ENCODE measurements at places on chromosomes 2 and 18.

DNA sequence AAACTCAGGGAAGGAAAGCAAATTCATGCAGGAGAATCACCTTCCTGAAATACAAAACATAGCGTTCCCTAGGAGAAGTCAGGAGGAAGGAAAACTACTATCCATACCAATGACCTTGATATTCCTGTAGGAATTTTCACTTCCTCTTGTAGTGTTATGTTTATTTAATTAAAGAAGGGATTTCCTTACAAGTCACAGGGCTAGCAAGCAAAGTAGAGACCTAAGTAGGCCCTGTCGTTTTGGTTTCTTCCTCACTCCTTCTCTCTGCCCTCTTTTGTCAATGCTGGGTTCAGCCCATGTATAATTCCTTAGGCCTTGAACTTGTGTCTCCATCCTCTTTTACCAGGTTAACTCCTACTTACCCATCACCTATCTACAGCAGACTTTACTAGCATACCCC, 435.2 kb upstream of the LRATD1 start:
- DNase-seq, result no peak

DNA sequence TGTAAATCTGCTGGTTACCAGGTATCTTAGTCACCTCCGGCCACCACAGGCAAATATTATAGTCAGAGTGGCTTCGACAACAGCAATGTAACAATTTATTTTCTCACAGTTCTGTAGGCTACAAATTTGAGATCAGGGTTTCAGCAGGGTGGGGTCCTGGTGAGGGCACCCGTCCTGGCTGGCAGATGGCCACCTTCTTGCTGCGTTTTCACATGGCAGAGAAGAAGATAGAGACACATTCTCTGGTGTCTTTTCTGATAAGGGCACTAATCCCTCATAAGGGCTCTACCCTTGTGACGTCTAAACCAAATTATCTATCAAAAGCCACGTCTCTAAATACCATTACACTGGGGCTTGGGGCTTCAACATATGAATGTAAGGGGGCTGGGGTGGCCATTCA, 843.2 kb upstream of the FANCL start:
- DNase-seq, result no peak

DNA sequence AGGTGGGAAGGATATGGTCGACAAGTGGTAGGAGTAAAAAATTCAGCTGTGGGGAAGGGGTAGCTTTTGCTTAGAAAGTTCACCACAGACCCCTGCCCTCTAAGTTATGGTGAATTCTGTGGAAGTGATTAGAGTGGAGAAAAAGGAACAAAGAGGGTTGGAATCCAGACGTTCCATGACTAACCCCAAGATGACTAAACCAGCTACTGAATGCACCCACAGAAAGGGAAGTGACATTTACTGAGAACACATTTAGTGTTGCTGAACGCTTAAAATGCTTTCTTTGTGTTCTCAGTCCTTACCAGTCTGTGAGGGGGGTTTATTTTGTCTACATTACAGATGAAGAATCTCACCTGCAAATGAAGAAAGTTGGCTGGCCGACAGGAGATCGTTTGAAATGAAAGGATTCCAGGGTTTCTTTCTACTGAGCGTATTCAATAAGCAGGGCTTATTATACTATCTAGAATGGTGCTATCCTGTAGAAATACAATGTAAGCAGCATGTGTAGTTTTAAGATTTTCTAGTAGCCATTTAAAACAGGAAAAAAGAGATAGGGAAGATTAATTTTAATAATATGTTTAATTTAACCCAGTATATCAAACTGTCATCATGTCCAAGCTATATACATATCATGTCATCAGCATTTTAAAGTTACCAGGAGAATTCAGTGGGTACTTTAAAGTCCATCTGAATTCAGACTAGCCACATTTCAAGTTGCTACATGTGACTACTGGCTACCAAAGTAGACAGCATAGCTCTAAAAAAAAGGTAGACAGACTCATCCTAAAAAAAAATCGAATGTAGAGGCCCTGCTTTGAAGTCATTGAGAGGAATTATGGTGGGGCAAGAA, 60.1 kb downstream of the LIMS1 start:
- DNase-seq, result peak; percentile 83

- DNase-seq, result no peak
Measured at GRCh38 chr18:5972298-5972697, 77.0 kb upstream of the TMEM200C start.

DNA sequence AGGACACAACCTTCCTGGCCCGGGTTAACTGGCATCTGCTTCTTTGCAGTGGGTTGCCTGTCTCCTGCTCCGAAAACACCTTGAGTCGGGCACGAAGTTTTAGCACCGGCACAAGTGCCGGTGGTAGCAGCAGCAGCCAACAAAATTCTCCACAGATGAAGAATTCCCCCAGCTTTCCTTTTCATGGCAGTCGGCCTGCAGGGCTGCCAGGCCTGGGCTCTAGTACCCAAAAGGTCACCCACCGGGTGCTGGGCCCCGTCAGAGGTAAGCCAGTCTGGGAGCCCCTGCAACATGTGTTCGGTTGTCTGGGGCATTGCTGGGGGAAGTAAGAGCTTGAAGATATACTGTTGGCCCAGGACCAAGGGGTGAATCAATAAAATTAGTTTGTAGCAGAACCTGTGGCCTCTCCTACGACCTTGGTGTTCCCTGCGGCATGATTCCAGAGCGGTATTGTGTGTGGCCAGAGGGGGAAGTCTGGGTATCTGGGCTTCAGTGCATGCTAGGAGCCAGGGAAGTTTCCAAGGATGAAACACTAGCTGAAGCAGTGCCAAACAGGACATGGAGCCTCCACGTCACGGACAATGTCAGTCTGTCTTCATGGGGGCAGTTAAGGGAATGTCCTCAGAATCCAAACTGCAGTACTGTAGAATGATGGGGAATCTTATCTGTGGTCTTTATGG, 7.8 kb downstream of the AGBL5 start:
- DNase-seq, result no peak

DNA sequence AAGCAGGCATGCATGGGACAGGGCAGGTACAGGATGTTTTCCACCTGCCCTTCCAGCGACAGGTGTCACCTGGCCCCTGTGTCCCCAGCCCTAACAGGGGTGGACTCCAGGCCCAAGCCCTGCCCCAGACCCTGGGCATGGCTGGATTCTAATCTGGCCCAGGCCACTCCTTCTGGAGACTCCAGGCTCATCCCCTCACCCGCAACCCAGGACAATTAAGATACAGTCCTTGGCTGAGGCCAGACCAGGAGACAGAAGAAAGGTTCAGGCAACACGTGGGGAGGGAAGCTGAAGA, 9.5 kb downstream of the BIN1 start:
- no peak for DNase-seq

- no peak for DNase-seq
Measured at GRCh38 chr18:13893418-13893760, 21.9 kb downstream of the MC2R start.

- DNase-seq, result no peak
Measured at GRCh38 chr2:95344656-95345055, 47.5 kb downstream of the KCNIP3 start.

DNA sequence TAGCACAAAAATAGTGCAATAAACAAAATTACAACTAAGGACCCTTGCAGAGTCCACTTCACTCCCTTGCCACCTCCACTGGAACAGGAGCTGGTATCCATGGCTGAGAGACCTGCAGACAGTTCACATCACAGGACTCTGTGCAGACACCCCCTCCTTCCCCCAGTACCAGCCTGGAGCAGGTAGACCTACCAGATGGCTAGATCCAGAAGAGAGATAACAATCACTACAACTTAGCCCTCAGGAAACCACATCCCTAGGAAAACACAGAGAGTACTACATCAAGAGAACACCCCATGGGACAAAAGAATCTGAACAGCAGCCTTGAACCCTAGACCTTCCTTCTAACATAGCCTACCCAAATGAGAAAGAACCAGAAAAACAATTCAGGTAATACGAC, 49.8 kb downstream of the FBXO15 start:
- no peak for DNase-seq

DNA sequence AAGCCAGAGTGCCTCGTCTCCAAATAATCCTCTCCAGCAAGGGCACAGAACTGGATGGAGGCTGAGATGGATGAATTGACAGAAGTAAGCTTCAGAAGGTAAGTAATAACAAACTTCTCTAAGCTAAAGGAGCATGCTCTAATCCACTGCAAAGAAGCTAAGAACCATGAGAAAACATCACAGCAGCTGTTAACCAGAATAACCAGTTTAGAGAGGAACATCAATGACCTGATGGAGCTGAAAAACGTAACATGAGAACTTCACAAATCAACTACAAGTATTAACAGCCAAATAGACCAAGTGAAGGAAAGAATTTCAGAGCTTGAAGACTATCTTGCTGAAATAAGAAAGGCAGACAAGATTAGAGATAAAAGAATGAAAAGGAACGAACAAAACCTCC, 32.3 kb downstream of the WDPCP start:
- no peak for DNase-seq

- no peak for DNase-seq
Measured at GRCh38 chr2:52532956-52533355, 1234.6 kb upstream of the CHAC2 start.

- peak; percentile 66 for DNase-seq
Measured at GRCh38 chr2:66929632-66930338, 467.3 kb upstream of the ETAA1 start.

DNA sequence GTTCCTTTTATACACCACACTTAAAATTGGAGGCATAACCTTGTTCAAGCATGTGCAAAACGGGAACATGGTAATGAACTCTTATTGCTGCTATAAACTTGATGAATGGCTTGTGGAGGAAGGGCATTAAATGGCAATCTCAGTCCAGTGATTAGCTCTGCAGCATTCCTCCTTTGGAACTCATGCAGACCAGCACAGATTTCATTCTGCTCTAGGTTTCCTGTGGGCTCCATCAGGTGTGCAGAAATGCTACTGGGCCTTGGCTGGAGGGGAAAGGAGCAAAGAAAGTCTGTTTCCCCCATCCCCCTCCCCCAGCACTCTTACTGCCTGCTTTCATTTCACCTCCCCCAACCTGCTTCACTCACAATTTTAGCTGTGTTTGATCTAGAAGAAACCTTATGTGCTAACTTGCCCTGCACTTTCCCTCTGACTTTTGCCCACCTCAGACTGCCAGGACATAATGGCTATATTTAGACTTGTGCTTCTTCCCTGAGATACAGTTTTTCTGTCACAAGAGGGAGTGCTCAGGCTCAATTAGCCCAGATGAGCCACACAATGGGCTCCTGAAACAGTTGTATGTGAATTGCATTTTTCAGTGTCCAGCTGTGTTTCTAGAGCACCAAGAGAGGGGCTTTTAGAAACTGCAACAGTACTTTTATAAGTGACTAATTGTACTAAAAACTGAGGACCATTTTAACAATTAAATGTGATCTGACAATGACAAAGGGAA, 109.8 kb downstream of the FSHR start:
- no peak for DNase-seq

DNA sequence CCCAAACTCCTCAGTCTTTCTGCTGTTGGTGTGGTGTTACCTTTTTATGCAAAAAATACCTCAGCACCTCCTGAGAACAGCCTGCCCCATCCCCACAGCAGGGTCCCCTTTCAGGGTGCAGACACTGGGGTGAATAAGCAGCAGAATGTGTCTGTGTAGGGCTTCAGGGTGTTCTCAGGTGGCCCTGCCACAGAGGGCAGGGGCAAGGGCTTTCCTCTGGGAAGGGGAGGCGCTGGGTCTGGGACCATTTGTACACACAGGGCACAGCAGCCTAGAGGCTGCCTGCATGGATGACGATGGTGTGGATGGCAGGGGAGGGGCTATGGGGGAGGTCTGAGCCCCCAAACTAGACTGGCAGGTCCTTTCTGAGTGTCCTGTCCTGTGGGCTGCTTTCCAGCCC, 2.6 kb downstream of the HAAO start:
- no peak for DNase-seq

DNA sequence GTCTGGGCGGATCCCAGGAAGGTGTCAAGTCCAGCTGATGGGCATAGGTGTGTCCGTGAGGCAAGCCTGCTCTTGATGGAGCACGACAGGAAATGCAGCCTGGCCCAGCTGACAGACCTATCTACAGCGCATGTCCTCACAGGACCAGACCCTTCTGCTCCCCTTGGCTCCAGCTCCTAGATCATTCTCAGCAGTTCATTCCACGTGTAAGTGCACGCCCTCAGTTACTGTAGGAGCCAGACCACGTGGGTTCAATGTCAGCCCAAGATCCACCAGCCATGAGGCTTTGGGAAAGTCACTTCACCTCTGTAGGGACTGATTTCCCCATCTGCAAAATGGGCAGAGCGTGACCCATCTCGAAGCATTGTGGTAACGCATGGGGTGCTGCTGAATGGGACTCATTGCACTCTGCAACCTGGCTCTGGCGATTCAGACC, 47.8 kb downstream of the TMEM17 start:
- DNase-seq, result no peak

GRCh38 chr2:106159866-106160785, 34.0 kb downstream of the UXS1 start:
- DNase-seq, result no peak

DNA sequence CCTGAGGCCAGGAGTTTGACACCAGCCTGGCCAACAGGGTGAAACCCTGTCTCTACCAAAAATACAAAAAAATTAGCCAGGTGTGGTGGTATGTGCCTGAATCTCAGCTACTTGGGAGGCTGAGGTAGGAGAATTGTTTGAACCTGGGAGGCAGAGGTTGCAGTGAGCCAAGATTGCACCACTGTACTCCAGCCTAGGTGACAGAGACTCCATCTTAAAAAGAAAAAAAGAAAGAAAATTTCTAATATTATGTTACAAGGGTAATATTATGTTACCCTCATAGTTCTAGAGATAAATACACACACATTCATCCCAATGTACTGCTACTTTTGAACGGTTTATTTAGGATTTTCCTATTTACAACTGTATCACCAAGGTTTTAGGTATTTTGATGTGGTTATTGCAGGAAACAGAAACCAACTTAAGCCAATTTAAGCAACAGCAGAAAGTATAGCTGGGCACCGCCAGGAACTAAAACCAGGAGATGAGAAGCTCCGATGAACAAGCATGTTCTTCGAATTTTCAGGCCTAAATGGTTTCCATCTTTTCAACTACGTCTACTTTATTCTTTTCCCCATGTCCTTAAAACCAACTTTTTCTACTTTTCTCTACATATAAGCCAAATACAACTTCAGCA, 11.8 kb upstream of the ROCK1 start:
- no peak for DNase-seq

DNA sequence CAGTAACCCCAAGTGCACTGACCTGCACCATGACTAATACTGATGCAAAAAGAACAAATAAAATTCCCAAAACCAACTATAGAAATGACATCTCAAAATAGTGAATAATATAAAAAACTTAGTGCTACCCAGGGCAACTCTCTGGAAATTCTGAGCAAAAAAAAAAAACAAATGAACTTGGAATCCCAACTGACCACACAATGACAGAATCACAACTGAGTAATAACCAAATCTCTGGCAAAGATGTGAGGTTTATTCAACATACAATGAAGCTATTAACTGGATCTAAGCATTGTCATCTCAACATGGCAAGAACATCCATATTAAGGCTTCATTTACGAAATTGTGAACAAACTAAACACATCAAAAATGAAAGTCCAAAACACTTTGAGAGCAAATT, 22.7 kb downstream of the EXOC6B start:
- no peak for DNase-seq

DNA sequence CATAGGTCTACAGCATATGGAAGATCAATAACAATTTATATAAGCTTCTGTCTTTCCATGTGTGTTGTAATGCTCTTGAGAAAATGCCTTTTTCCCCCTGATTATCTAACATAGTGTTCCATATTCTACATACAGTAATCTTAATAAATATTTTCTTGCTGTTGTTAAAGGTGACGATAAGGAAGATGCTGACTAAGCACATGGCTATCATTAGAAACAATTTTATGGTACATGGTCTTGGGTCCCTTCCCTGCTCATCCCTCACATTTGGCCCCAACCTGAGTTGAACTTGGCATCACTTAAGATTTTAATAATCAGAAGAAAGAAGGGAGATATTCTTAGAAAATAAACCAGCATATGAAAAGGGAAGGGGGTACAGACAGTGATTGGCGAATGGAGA, 382.1 kb upstream of the CDH20 start:
- no peak for DNase-seq
